ENCODE measurements at places on chromosomes 2 and 18.

GRCh38 chr2:23658466-23658942, 268.4 kb downstream of the ATAD2B start:
- DNase-seq: no peak

DNA sequence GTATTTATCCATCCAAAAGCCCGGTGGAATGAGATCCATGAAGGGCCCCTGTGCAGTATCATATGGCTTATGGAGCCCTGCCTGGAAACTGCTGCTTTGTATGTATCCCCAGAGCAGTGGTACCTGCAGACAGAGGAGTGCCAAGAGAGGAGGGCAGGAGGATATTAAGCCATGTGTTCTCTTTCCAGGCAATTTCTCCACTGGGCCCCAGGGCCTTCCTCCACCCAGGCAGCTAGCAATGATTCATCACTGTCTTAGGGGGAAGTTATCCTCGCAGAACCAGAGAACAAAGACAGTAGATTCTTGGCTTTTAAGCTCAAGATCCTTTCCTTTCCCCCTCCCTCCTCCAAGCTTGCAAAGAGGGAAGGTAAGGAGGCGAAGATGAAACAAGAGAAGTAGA, 98.1 kb downstream of the LRRC30 start:
- DNase-seq: no peak

GRCh38 chr2:234970477-234970882, 18.7 kb downstream of the SH3BP4 start:
- no peak for DNase-seq

DNA sequence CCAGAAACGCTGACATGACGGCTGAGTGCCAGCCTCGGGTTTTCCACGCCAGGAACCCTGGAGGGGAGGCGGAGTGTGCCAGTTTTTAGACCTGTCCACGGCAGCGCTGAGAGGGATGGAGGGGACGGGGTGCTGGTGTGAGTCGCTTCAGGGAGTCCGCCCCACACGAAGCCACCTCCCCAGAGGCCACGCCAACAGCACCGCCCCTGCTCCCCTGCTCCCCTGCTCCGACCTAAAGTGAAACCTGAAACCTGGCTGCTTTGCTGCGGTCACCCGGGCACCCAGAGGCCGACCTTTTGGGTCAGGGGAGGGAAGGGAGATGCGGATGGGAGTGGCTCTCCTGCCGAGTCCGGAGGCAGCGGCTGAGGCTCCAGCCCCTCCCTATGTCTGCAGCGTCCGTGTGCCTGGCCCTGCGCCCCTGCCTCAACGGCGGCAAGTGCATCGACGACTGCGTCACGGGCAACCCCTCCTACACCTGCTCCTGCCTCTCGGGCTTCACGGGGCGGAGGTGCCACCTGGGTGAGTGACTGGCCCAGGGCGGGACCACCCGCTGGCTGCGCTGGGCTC, 38.1 kb downstream of the SNED1 start:
- peak; percentile 55 for DNase-seq

GRCh38 chr2:176978921-176979320, 233.7 kb upstream of the HNRNPA3 start:
- no peak for DNase-seq

GRCh38 chr2:196959281-196959680, 32.8 kb upstream of the PGAP1 start:
- no peak for DNase-seq

- DNase-seq: no peak
Observed at GRCh38 chr2:72576459-72576858, 249.4 kb downstream of the EXOC6B start.

GRCh38 chr2:134500211-134500935, 218.4 kb downstream of the TMEM163 start:
- DNase-seq: no peak

DNA sequence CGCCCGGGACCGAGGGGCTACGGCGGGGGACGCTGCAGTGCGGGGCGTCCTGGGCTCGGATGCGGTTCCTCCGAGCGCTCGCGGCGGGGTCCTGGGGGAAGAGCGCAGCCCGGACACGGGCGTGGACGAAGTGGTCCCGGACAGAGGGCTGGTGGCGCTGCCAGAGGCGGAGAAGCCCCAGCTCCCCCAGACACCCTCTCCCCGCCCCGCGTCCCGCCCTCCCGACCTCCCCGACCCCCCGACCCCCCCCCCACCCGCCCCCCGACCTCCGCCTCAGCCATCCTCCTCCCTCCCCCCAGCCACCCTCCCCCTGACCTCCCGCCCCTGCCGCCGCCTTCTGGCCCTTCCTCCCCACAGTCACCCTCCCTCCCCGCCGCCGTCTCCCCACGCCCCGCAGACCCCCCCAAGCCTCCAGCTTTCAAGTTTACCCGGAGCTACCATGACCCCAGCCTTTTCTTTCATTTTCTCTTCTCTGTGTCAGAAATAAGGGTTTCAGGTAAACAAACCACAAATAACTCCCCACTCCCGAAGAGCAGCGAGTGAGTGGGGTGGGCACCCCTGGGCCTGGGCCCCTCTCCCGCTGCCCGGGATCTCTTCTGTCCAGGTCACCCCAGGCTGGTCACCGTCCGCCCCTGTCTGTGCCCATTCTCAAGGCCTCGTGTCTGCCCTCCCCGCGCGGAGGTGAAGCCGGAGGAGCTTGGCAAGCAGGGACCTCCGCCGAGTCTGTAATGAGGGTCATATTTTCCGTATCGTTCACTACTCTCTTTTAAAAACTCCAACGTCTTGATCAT, 5.1 kb downstream of the NFATC1 start:
- DNase-seq: no peak

GRCh38 chr2:126664639-126665038, 8.7 kb downstream of the GYPC start:
- no peak for DNase-seq

GRCh38 chr18:69250305-69251151, 150.2 kb upstream of the DOK6 start:
- no peak for DNase-seq

DNA sequence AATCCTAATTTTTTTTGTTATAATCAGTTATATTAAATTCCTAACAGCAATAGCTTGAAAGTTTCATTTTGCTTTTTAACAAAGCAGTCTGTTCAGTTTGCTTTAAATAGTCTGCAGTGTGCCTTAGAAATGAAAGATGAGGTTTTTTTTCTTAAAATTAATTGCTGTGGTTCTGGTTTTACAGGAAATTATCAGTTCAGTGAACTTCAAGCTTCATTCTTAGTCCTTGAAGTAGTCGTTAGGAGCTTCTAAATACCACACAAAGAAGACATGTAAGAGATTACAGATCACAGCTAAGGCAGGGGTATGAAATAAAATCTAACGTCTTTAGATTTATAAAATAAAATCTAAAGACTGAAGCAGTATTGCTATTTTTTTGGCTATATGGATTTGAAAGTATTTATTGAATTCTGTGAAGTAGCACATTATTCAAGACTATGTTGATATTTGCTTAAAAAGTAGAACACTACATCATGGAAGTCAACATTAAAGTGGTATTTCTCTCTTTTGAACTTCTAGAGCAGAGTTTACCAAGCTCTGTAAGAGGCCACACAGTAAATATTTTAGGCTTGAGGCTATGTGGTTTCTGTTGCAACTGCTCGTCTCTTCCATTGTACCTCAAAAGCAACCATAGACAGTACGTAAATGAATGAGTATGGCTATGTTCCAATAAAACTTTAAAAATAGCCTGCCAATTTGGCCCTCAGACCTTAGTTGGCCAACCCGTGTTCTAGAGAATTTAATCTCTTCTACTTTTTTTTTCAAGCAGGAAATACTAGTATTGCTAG, 81.5 kb upstream of the STON1 start:
- DNase-seq: peak; percentile 39

- no peak for DNase-seq
Observed at GRCh38 chr2:53087262-53087873, 680.2 kb upstream of the CHAC2 start.

DNA sequence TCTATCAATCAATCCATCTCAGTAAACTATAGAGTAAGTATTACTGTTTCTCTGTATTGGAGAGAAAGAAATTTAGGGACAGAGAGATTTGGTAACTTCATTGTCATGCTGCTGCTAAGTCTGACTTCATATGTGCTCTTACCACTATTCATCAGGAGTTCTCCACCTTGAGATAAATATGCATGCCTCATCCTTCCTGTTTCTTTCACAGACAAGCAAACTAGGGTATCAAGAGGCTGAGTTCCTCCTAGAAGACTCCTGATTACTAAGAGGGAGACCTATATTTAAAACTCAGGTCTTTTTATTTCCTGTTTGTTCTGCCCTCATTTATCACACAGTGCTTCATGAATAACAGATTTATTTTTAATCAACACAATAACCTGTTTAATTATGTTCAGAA, 34.1 kb downstream of the RIT2 start:
- no peak for DNase-seq

Measured in thymus (tissue), 14 donors.